Naive thymus-derived CD8-positive, alpha-beta T cell (primary cell): ENCODE measurements at places on chromosomes 7 and 10.

DNA sequence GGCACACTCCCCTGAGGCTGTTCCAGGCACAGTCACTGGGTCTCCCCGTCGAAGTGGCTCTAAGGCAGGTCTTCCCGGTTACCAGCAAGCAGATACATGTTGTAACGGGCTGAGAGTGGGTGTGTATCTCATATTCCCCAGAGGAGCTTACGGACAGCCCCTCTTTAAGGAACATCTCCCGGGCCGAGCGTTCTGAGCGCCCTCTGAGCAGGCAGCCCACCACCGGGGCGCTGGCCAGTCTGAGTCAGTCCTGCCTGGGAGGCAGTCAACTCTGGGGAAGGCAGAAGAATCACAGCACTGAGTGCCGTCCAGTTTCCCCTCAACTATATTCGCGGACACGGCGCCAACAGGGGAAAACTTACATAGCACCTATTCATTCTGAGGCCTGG, 117.4 kb downstream of the LHPP start:
- no peak for DNase-seq

DNA sequence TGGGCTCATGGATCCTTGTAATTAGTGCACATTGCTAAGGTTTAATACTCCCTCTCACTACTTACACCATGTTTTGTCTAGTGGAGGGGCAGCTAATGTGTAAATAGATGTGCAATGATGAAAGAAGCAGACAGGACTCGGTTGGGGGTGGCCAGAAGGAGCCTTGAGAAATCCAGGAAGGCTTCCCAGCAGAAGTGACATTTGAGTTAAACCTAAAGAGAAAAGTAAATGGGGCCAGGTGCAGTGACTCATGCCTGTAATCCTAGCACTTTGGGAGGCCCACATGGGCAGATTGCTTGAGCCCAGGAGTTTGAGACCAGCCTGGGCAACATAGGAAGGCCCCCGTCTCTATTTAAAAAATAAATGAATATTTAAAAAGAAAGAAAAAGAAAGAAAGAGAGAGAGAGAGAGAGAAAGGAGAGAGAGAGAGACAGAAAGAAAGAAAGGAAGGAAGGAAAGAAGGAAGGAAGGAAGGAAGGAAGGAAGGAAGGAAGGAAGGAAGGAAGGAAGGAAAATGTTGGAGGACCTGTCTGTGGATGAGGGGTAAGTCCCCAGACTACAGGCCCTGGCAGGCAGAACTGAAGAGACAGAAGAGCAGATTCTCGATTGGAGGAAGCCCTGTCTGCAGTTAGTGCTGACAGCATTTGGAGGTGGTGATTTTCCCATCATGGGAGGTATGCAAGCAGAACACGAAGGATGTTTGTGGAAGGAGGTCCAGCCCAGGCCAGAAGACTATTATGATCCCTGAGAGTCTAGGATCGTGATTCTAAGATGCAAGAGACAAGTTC, 3.6 kb downstream of the ELN start:
- no peak for DNase-seq

DNA sequence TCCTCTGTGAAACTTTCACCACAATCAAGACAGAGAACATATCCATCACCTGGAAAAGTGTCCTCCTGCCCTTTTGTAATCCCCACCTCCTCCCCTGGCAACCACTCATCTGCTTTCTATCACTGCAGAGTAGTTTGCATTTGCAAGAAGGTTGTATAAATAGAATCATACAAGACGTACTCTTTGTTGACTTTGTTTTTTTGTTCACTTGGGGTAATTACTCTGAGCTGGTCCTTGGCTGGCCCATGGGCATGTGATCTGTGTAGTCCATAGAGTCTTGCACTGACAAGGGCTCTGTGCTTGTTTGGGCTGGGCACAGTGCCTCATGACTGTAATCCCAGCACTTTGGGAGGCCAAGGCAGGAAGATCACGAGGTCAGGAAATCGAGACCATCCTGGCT, 7.8 kb upstream of the HACD1 start:
- no peak for DNase-seq

DNA sequence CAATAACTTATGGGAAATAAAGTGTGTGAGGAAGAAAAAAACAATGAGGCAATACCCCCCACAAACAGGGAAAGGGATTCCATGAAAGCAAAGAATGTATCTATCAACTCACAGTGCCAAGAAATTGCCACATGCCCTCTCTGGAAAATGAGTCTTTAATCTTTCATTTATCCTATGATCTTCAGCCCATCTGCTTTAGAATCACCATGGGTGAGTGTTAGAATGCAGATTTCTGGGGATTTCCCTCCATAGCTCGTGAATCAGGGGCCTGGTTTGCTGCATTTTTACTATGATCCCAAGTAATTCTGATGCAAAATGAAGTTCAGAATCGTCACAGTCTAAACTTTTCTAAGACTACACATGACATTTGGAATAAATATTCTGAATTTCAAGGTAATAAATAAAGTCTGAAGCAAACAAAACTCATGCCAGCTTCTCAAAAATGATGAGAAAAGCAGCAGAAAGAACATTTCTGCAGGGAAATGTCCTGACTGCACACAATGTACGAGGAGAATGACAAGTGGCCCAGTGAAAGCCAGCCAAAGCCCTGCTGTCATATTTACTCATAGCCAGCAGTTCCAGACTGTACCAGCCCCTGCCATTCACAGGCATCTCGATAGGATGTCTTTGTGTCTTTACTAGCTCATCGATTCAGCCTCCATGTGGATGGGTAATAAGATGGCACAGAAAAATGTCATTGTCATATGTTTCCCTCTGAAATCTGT, 167.1 kb downstream of the ELMO1 start:
- no peak for DNase-seq

- DNase-seq = no peak
Observed at GRCh38 chr10:30750971-30751677, 121.6 kb upstream of the LYZL2 start.

- DNase-seq = no peak
Observed at GRCh38 chr10:13877154-13877909, 290.6 kb downstream of the PRPF18 start.

DNA sequence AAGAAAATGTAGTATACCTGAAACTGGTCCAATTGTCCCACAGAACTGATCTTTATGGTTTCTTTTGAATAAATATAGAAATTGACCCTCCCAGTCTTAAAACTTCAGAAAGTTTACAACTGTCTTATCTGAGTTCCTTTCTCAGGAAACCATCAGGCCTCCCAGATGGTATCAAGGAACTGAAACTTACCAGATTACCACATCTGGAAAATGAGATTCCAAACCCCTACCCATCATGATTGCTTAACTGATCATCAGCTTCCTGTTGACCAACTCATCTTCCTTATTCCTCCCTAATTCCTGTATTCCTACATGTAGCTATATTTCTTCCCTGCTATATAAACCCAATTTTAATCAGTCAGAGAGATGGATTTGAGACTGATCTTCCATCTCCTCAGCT, 5.5 kb downstream of the VWDE start:
- no peak for DNase-seq

DNA sequence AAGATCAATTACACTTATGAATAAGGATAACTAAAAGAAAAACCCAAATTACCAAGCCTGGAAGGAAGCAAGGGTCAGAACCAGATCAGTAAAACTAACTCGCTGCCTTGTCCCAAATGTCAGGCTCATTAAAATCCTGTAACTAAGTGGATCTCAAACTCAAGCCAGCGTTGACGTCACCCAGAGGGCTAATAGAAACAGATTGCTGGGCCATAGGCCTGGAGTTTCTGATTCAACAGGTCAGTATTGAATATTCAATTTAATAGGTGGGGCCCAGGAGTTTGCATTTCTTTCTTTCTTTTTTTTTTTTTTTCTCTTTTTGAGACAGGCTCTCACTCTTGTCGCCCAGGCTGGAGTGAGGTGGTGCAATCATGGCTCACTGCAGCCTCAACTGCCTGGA, 397.0 kb downstream of the CALN1 start:
- DNase-seq = no peak

DNA sequence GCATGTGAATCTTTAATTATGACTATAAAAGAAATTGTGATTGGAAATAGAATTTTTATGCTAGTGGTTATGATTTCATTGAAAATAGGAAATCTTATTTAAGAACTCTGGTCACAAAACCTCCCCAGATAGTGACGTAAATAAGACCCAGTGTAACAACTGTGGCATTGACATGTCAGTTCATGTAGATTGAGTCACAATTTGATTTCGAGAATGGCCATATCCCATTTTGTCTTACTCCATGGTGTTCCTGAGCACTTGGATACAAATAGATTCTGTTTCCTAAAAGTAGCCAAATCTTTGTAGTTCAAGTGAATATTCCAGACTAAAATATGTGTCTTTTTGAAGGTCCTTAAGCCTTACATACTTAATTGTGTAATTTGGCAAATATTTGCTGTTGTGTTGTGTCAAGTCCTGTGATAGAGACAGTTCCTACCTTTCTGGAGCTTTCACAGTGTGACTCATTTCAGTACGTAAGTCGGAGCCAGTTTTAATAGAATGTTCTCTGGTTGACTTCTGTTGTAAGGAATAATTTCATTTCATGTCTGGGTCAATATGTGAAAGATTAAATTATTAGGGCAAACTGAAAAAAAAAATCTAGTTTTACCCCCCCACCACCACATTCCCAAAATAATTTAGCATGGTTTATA, 37.1 kb upstream of the TOMM7 start:
- DNase-seq = no peak

GRCh38 chr10:31697271-31698180, 231.1 kb downstream of the ARHGAP12 start:
- DNase-seq = no peak

DNA sequence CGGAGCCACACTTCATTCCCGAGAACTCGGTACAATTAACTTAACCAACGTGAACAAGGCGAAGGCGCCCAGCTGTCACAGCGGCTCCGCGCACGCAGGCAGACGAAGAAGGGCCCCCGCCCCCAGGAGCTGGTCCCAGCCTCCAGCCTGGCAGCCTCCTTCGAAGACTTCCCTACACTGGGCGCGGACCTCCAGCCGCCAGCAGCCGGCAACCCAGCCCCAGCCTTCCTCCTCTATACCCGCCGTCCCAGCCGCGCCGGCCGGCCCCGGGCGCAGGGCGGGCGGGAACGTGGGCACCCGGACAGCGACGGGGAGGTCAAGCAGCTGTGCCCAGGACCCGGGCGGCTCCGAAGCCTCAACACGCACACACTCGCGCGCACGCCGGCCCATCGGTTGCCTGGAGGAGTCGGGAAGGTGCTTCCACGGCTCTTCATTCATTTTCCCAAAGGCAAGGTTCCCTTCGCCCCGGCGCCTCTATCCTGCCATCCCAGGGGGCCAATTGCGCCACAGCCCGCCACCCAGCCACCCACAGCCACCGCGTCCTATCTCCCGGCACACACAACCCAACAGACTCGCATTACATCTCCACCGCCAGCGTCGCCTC, 1.6 kb downstream of the CHST15 start:
- no peak for DNase-seq

DNA sequence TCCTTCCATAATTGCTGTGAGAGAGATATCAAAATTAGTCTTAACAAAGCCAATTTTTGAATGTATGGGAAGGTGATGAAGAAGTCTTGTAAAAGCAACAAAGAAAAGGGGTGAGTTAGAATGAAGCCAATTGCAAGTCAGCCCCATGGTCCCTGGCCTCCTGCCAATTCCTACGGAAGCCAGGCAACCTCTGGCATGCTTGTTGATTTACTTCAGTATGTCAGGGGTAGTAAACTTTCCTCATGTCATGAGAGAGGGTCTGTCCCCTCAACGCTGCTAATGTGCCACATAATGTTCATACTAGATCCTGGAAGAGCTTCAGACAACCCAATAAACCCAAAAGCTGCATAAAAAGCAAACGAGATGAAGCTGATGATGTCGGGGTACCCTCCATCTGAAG, 159.1 kb upstream of the YAE1 start:
- no peak for DNase-seq

- no peak for DNase-seq
Observed at GRCh38 chr7:105863876-105864275, 12.5 kb downstream of the ATXN7L1 start.

- DNase-seq = no peak
Observed at GRCh38 chr10:124535731-124536495, 74.3 kb downstream of the LHPP start.

GRCh38 chr10:125159932-125160855, at the start of gene CTBP2:
CTBP2 (minus strand) TSS chr10:125160563.
- no peak for DNase-seq

GRCh38 chr10:108597657-108598319, 1325.5 kb downstream of the XPNPEP1 start:
- DNase-seq = no peak

- no peak for DNase-seq
Observed at GRCh38 chr7:52507546-52508255, 527.7 kb upstream of the POM121L12 start.

DNA sequence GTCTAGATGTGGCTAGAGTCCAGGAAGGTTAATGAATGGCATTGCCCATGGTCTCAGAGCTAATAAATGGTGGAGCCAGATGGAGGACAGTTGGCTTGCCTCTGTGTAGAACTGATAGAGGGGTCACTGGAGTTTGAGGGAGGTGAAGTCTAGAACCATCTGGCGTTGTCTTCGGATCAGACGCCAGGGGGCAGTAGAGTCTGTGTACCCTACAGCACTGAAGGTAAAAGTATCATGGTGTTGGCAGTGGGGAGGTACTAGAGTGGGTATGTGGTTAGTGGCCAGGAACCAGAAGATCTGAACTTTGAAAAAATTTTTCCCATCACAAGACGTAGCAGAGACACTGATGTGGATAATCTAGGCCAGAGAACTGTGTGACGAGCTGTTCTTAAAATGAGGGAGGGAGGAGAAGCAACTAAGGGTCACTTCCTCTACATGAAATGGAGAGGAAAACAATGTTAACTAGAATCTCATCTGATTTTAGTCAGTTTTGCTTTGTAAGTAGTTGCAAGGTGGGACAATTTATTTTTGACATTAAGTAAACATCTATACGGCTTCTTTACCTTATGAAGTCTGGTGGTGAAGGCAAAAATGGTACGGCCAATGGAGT, 227.9 kb upstream of the PRSS58 start:
- peak; percentile 29 for DNase-seq

DNA sequence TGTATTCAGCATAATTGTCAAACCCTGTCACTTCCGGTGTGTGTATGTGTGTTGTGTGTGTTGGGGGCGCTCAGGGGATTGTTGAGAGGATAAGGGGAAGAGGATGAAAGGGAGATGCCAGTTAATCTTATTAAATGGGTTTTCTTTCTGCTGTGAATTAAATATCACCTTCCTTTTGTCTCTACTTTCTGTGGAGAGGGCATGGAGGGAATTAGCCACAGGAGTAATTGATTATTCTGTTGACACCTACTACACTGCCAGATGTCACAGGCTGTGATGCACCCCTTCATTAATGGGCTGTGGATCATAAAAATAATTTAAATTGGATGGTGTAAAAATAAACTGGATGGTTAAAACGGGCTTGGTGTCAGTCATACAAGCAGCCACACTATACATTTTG, 311.9 kb downstream of the MDFIC start:
- DNase-seq = no peak

GRCh38 chr10:122729126-122729525, 29.5 kb upstream of the C10orf120 start:
- no peak for DNase-seq

- no peak for DNase-seq
Observed at GRCh38 chr10:79182781-79183467, 114.2 kb downstream of the ZMIZ1 start.

DNA sequence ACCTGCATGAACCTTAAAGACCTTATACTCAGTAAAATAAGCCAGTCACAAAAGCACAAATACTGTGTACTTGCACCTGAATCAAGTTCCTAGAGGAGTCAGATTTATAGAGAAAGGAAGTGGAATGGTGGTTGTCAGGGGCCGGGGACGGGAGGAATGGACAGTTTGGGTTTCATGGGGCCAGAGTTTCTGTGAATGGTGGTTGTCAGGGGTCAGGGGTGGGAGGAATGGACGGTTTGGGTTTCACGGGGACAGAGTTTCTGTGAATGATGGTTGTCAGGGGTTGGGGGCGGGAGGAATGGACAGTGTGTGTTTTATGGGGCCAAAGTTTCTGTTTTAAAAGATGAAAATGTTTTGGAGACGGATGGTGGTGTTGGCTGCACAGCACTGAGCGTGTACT, 260.0 kb upstream of the MKI67 start:
- DNase-seq = no peak
